Memory B cell (primary cell): ENCODE measurements at places on chromosomes 6 and 20.

- no peaks in the 10 kb centered on the region for H3K4me1 ChIP-seq
- H3K27ac ChIP-seq: no peak overlapping the region
- no peak overlapping the region for H3K4me3 ChIP-seq
- peaks cover 5% of the 10 kb centered on the region for H3K27me3 ChIP-seq
Measured at GRCh38 chr6:96582436-96582835, 19.5 kb downstream of the FHL5 start.

GRCh38 chr6:43871284-43871683 lies 101.3 kb downstream of the VEGFA start:
- no peak for DNase-seq
- no peak overlapping the region for H3K4me3 ChIP-seq
- peaks cover 12% of the 10 kb centered on the region for H3K27me3 ChIP-seq
- no peaks in the 10 kb centered on the region for H3K4me1 ChIP-seq
- no peaks in the 10 kb centered on the region for H3K36me3 ChIP-seq

- H3K4me1 ChIP-seq: peaks cover 9% of the 10 kb centered on the region
- H3K27ac ChIP-seq: no peak overlapping the region
- DNase-seq: no peak
- H3K27me3 ChIP-seq: no peaks in the 10 kb centered on the region
Measured at GRCh38 chr6:158218467-158218866, 50.3 kb downstream of the GTF2H5 start.

- H3K4me1 ChIP-seq: no peaks in the 10 kb centered on the region
- no peak overlapping the region for H3K4me3 ChIP-seq
- no peaks in the 10 kb centered on the region for H3K27me3 ChIP-seq
- H3K36me3 ChIP-seq: no peaks in the 10 kb centered on the region
Measured at GRCh38 chr20:12395353-12395752, 477.7 kb downstream of the BTBD3 start.

- H3K36me3 ChIP-seq: no peaks in the 10 kb centered on the region
- DNase-seq: no peak
- no peaks in the 10 kb centered on the region for H3K4me1 ChIP-seq
- H3K27me3 ChIP-seq: no peaks in the 10 kb centered on the region
Measured at GRCh38 chr6:95923518-95923917, 92.3 kb upstream of the FUT9 start.

DNA sequence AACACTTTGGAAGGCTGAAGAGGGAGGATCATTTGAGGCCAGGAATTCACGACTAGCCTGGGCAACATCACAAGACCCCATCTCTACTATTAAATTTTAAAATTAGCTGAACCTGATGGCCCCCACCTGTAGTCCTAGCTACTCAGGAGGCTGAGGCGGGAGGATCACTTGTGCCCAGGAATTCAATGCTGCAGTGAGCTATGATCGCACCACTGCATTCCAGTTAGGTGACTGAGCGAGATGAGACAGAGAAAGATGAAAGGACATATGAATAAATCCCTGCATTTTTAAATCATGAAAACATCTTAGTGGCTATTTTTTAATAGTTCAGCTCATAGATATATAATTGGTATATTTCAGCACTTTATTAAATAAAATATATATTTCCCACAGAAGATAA lies 93.8 kb downstream of the GPR63 start:
- no peak overlapping the region for H3K4me3 ChIP-seq
- DNase-seq: no peak
- no peaks in the 10 kb centered on the region for H3K36me3 ChIP-seq
- H3K27ac ChIP-seq: no peak overlapping the region
- no peaks in the 10 kb centered on the region for H3K4me1 ChIP-seq

DNA sequence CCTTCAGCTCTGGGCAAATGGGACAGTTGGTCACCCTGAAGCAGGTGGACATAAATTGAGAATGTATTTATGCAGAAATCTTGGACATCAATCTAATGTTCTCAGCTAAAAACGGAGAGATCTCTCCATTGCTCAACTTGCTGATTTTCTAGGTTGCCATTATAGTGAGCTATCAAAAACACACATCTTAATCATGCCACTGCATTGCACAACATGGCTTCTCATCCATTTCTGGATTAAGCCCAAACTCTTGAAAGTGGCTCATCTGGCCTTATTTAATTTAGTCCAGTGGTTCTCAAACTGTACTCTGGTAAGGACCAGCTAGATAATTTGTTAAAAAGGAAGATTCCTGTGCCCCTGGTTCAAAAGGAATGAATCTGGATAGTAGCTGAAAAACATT lies 324.9 kb upstream of the CITED2 start:
- no peak for DNase-seq
- peaks cover 2% of the 10 kb centered on the region for H3K4me1 ChIP-seq
- H3K27ac ChIP-seq: no peak overlapping the region
- H3K27me3 ChIP-seq: peaks cover 2% of the 10 kb centered on the region
- H3K4me3 ChIP-seq: no peak overlapping the region

DNA sequence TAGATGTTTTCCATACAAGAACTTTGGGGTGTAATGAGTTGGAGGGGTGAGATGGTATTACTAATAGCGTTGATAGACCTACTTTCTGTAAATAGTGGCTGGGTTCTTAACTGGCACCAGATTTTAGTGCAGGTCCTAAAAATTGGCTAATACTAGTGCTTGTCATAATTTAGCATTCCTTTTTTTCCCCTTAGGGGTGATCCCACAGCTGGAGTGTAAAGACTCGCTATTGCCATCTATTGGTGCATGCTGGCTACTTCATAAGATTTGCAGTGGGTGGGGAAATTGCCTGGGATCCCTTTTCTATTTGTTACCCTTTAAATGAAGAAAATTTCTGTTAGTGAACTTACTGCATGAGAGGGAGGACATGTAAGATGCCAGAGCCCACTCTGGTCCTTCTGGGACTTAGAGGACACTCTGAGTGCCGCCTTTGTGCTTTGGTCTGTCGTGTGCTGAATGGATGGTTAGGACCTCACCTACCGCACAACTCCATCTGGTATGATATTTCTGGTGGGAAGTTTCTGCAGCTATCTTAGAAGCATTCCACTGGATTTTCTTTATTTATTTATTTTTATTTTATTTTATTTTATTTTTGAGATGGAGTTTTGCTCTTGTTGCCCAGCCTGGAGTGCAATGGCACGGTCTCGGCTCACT lies 195.5 kb downstream of the JARID2 start:
- peak; percentile 56 for DNase-seq
- no peaks in the 10 kb centered on the region for H3K36me3 ChIP-seq
